ENCODE measurements at places on chromosomes 2 and 18. TPM values are rescaled to one million over a fixed set of nuclear protein-coding genes. Genes with fewer than 3 reads are reported as not detected.

The DCDC2C gene
- total RNA-seq: not detected

DNA sequence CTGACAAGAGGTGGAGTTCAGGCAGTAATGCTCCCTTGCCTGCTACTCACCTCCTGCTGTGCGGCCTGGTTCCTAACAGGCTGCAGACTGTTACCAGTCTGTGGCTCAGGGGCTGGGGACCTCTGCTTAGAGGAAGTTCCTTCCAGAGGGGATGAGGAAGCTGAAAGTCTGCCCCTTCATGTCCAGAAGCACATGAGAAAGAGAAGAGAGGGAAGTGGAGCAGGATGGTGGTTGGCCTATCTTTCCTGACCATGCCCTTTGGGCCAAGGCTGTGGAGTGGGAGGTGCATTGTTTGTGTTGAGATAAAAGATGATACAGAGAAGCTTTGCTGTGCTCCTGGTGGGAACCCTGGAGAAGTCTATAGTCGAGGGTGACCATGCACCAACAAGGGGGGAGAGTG lies 112.5 kb downstream of the LPIN1 start:
- no peak for DNase-seq

DNA sequence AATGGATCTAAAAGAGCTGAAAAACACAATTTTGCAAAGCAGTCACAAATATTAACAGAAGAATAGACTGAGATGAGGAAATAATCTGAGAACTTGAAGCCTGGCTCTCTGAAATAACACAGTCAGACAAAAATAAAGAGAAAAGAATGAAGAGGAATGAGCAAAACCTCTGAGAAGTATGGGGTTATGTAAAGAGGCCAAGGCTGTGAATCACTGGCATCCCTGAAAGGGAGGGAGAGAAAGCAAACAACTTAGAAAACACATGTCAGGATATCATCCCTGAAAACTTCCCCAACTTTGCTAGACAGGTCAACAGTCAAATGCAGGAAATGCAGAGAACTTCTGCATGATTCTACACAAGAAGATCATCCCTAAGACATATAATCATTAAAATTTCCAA lies 73.5 kb upstream of the LHCGR start:
- DNase-seq: no peak

GRCh38 chr18:9949861-9950260 lies 36.0 kb downstream of the VAPA start:
- DNase-seq: no peak

All from activated CD4-positive, alpha-beta T cell treated with anti-CD3 and anti-CD28 coated beads for 36 hours (primary cell).